Bladder microvascular endothelial cell (primary cell): ENCODE measurements at places on chromosomes 12 and 14. TPM values are rescaled to one million over a fixed set of nuclear protein-coding genes. Genes with fewer than 3 reads are reported as not detected.

TSHR gene
- total RNA-seq = not detected in 2 replicates

FRMD6 gene
- total RNA-seq = 83.4 and 404 TPM in 2 replicates

CLEC1B gene
- not detected in 2 replicates for total RNA-seq

JDP2 gene
- total RNA-seq = 3.7 and 10.4 TPM in 2 replicates
